ENCODE measurements at places on chromosomes 5 and 9. TPM values are rescaled to one million over a fixed set of nuclear protein-coding genes. Genes with fewer than 3 reads are reported as not detected.
A peak's percentile ranks its signal among the peaks of the same experiment; 100 is the strongest.

DNA sequence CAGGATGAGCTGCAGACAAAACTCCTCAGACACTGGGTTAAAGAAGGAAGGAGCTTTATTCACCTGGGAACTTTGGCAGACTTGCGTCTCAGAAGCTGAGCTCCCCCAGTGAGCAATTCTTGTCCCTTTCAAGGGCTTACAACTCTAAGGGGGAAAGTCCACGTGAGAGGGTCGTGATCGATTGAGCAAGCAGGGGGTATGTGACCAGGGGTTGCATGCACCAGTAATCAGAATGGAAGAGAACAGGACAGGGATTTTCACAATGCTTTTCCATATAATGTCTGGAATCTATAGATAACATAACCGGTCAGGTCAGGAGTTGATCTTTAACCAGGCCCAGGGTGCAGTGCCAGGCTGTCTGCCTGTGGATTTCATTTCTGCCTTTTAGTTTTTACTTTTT lies 202.8 kb upstream of the MRPS30 start:
- no peaks in the 10 kb centered on the region for H3K36me3 ChIP-seq
- no peak overlapping the region for H3K4me3 ChIP-seq
- H3K4me1 ChIP-seq: no peaks in the 10 kb centered on the region
- H3K27ac ChIP-seq: no peak overlapping the region
- DNase-seq: no peak
- no peaks in the 10 kb centered on the region for H3K27me3 ChIP-seq

DNA sequence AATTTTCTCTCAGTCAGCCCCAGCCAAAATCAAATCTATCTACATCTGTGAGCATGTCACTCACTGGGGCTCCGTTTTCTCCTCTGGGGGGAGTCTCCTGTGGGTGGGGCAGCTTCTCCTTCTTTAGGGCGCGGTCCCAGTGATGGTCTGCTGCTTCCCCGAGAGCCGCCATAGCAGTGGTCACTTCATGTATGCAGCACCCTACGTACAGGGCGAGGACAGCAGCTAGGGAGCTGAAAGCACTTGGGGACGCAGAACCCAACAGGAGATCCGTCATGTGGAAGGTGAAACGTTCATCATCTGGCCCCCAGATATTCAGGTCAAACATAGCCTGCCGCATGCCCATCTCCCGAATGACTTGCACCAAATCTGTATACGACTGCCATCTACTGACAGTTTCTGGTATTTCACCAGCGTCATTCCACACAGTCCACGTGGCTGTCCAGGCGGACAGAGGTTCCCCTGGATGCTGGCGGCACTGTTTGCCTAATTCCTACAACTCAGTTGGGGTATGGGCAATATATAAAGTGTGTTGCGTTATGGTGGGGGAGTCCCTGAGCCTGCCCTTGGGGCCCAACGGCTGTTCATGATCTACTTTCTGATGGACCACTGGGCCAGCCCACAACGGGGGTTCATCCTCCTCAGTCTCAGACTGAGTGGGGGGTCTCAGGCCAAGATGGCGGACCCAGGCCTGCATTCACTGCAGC lies 795.0 kb downstream of the EFNA5 start:
- no peak for DNase-seq
- H3K4me3 ChIP-seq: no peak overlapping the region
- no peak overlapping the region for H3K27ac ChIP-seq
- H3K36me3 ChIP-seq: no peaks in the 10 kb centered on the region
- H3K4me1 ChIP-seq: no peaks in the 10 kb centered on the region
- H3K27me3 ChIP-seq: no peaks in the 10 kb centered on the region

GRCh38 chr9:79742110-79742721 lies 170.5 kb downstream of the TLE4 start:
- no peaks in the 10 kb centered on the region for H3K4me1 ChIP-seq
- no peak overlapping the region for H3K27ac ChIP-seq

DNA sequence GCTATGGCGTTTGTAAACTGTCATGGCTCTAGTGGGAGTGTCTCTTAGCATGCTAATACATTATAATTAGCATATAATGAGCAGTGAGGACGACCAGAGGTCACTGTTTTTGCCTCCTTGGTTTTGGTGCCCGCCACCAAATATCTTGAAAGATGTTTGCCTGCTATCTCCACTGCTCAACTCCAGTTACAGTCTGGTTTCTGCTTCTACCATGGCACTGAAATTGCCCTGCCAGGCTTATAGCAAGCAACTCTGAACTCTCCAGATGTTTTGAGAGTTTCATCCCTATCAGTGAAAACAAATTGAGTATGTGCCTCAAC lies 122.1 kb upstream of the SPRY4 start:
- peak overlapping the region; percentile 85 for H3K27ac ChIP-seq
- H3K4me3 ChIP-seq: no peak overlapping the region
- H3K27me3 ChIP-seq: no peaks in the 10 kb centered on the region
- no peaks in the 10 kb centered on the region for H3K36me3 ChIP-seq

DNA sequence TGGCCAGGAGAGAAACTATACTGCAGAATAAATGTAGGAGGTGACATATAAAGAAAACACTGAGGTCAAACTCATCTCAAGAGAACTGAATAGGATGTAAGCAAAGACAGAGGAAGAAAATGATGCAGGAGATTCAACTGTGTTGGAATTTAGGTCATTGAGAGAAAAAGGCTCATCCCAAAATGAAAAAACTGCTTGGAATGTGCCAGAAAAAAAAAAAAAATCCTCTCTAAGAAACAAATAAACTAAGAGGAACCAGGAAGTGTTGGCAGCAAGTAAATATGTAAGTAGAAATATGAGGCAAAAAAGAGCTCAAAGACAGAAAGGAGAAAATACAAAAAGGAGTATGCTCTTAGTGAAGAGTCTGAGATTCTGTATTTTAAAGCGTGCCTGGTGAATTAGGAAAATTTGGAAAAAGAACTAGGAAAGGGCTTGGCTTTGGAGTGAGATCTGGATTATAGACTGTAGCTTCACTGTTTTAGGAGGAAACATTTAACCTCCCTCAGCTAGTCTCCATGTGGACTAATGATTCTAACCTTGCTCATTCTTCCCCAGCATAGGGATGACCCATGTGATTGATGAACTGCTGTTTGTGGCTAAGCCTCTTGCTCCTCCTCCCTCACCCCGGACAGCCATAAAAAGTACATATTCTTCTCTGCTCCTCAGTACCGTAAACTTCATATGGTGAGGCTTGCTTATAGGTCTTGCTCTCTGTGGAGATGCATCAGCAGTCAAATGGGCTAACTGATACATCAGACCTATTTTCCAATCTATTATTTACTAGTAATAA lies 185.6 kb upstream of the POU5F2 start:
- no peaks in the 10 kb centered on the region for H3K27me3 ChIP-seq
- no peaks in the 10 kb centered on the region for H3K36me3 ChIP-seq
- H3K27ac ChIP-seq: no peak overlapping the region
- H3K4me1 ChIP-seq: no peaks in the 10 kb centered on the region
- H3K4me3 ChIP-seq: no peak overlapping the region

DNA sequence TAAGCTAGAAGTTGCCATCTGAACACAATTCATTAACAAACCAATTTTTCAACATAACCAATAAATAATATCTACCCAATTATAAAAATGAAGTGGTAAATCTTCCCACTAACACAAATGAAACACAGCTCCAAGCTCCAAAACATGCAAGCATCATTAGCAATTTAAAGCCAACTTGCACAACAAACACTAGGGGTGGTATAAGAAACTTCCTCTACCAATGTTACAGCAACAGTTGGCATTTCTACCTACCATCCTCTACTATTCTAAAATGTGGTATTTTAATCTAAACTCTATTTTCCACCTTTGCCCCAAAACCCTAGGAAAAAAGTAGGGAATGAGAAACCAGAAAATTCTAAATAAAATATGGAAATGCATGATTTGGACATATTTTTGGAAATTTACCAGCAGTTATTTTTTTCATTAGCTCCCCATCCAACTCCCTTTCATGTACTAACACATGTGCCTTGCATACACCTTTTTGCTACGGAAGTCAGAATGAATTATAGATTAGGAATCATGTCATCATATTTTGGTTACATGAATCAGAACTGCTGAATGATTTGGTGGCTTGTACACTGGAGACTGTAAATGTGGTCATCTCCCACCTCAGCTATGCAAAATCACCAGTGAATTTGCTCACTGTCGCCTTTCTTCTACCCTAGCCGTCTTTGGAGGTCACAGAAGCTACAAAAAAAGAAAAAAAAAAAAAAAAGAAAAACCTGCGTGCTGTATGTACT lies 4.1 kb downstream of the NR6A1 start:
- H3K27me3 ChIP-seq: peaks cover 49% of the 10 kb centered on the region
- H3K4me1 ChIP-seq: peaks cover 11% of the 10 kb centered on the region
- DNase-seq: no peak
- no peaks in the 10 kb centered on the region for H3K36me3 ChIP-seq

DNA sequence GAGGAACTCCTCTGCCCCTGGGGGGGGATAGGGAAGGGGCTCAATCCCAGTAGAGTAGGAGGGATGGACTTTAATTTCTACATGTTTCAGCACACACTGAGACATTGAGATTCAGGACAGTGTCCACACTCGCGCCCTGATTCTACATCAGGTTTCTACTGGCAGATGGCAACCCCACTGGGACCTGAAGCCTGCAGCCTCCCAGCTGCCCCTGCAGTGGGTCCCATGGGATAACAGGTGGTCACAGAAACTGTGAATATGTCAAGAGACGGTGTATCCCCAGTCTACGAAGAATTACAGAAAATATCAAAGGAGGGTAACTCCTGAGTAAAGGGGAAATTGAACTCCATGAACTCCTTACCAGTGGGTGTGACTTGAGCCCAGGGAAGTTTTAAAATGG lies 2.4 kb upstream of the TERT start:
- H3K27ac ChIP-seq: no peak overlapping the region
- no peaks in the 10 kb centered on the region for H3K36me3 ChIP-seq
- H3K27me3 ChIP-seq: peaks cover 12% of the 10 kb centered on the region
- H3K4me3 ChIP-seq: no peak overlapping the region
- no peak for DNase-seq

- no peak for DNase-seq
- no peak overlapping the region for H3K27ac ChIP-seq
- H3K4me3 ChIP-seq: no peak overlapping the region
Observed at GRCh38 chr9:23933348-23933747, 107.3 kb upstream of the ELAVL2 start.

DNA sequence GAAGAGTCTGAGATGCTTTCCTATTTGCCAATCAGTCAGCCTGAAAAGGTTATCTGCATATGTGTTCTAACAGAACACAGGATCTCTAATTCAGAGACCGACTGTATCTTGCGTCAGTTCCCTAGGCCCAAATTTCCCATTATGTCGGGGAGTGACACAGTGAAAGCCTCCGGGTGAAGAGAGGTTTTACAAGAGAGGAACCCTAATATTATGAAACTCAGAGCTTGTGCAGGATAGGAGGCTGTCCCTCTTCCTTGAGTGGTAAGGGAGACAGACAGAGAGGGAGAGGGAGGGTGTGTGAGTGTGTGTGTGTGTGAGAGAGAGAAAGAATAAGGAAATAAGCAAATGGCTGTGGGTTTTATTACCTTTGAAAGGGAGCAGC lies 1.9 kb downstream of the CD14 start:
- no peak overlapping the region for H3K4me3 ChIP-seq
- peaks cover 22% of the 10 kb centered on the region for H3K27me3 ChIP-seq
- H3K4me1 ChIP-seq: peaks cover 16% of the 10 kb centered on the region
- no peak for DNase-seq

DNA sequence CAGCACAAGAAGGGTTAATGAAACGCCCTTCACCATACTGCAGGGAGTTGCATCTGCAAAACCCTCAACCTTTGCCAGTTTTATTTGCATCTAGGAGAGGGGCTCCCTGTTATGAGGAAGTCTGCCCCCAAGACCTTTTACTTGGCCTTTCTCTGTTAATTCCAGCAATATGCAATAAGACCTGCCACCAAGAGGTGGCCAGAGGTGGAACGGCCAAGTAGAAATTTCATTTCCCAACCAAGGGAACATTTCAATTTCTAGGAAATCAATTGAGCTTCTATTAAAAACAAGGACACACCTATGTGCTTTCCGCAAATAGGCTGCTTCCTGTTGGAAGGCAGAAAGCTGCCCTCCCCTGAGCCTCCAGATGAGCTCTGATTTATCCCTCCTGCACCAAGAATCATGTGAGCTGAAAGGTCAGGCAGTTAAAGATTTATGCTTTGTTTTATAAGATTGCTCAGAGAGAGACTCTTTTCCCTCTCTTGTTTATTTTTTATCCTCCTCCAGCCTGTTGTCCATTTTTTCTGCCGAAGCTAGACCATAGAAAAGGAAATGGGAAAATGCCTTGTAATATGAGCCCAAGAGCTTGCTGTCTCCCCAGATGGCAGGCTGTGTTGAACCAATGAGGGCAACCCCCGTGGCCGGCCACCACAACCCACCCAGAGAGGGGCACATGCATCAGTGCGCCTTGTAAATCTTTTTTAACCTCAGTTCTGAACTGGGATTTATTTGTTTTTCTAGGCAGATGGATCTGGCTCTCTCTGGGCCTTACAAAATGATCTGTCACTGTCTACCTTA lies 572.8 kb downstream of the TLE1 start:
- H3K27me3 ChIP-seq: no peaks in the 10 kb centered on the region
- no peak overlapping the region for H3K4me3 ChIP-seq
- H3K36me3 ChIP-seq: no peaks in the 10 kb centered on the region
- no peaks in the 10 kb centered on the region for H3K4me1 ChIP-seq
- DNase-seq: no peak

Gene PGM5
- 1.8 TPM for total RNA-seq

Gene STK32A
- 0.25 TPM for total RNA-seq

Gene PHF24
- 0.16 TPM for total RNA-seq

Gene ISCA1
- total RNA-seq: 30.6 TPM

Gene FSD1L
- total RNA-seq: 7.0 TPM

Gene POU5F2
- 0.54 TPM for total RNA-seq
